ENCODE measurements at places on chromosomes 11 and 22.

DNA sequence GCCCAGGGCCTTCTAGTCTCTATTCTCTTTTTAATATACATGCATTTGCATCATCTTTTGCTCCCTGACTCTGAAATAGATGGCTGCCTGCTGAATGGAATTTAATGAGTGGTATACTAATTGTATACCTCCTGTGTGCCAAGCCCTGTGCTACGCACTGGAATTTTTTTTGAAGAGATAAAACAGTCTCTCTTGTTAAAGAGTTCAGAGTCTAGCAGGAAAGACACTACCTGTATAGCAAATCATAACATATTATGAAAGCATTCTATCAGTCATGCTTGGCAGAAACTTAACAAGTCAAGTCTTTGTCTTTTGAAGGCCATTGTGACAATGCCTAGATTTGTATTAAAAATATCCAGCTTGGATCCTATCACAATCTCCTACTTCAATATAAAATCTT lies 63.7 kb upstream of the SESN3 start:
- DNase-seq: no peak

DNA sequence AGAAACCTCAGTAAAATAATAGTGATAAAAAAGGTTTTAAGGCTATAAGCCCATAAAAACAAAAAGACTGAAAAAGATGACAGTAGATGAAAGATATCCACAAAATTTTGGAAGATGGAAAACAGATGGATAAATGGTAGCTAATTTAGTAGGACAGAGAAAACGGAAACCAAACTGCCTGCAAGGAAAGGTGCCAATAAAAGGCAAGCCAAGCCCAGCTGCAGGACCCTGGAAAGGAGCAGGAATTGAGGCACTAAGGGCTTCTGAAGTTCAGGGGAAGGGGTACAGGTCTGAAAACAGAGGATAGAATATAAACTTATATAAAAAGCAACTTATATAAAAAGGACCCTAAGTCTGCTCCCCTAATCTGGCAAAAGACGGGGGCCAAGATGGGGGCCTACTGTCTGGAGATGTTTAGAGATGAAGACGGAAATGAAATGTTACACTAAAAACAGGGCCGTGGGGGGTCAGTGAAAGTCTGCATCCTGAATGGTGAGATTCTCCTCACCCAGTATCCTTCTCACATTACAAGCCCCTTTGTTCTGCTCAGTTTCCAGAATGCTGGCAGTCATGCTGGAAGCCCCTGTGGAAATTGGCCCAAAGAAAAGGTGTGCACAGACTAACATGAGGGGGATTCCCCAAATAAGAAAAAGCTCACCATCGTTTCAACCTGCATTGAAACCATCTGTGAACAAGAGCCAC lies 269.3 kb upstream of the PITPNB start:
- DNase-seq: no peak

GRCh38 chr22:20532256-20532993 lies 25.0 kb downstream of the MED15 start:
- DNase-seq: peak; percentile 59

- DNase-seq: no peak
Measured at GRCh38 chr11:72586321-72587090, 87.7 kb downstream of the PDE2A start.

- DNase-seq: peak; percentile 78
Measured at GRCh38 chr11:95092549-95093324, 3.1 kb downstream of the ENDOD1 start.

- DNase-seq: no peak
Measured at GRCh38 chr22:45292731-45293442, 8.1 kb downstream of the UPK3A start.

- peak; percentile 61 for DNase-seq
Measured at GRCh38 chr22:29994943-29995342, 85.3 kb upstream of the HORMAD2 start.

GRCh38 chr22:47065756-47066615 lies 303.5 kb downstream of the TBC1D22A start:
- no peak for DNase-seq

GRCh38 chr11:2129699-2130366 lies 9.4 kb downstream of the IGF2 start:
- no peak for DNase-seq

DNA sequence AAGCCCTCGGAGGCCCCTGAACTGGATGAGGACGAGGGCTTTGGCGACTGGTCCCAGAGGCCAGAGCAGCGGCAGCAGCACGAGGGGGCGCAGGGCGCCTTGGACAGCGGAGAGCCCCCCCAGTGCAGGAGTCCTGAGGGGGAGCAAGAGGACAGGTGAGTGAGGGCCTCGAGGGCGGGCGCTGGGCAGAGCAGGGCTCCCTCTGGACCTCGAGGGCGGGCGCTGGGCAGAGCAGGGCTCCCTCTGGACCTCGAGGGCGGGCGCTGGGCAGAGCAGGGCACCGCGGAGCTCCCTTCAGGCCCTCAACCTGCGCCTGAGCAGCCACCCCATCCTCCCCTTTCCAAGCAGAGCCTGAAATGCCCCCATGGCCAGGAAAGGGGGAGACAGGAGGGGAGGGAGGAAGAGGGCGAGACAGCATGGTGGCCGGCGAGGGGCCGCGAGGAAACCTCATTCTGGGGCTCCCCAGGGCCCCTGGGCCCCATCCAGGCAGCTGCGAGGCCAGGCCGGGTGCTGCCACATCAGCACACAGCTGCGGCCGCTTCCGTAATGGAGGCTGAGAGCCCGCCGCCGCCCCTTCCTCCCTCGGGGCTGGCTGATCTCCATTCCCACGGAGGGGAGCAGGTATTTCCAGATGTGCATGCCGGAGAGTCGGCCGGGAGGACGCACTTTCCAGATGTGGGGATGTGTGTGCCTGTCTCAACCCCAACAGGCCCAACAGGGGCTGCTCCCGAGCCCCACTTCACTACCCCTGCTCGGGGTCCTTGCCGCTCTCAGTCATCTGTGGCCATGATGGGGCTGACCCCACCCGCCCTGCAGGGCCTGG lies 10.0 kb downstream of the PRR33 start:
- no peak for DNase-seq

DNA sequence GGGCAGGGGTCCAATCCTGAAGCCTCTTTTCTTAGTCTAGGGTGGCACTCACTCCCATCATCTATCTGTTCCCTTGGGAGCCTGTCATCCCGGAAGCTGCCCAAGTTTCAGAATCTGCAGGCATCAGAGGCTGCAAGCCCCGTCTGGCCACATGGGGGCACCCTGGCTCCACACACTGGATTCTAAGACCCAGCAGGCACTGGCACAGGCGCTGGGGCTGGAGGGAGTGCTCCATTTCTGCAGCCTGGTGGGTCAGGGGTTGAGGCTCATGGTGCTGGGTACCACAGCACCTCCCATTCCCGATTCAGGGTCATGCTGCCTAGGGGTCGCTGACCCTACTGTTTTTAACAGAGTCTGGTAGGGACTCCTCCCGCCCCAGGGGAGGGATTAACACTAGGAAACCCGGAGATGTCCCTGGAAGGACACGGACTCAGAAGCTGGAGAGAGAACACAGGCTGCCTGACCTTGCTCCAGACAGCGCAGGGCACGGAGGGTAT lies 243.9 kb upstream of the SYN3 start:
- peak; percentile 68 for DNase-seq

GRCh38 chr11:106477776-106478175 lies 400.3 kb downstream of the AASDHPPT start:
- DNase-seq: peak; percentile 58
